ENCODE measurements at places on chromosomes 4 and X.

DNA sequence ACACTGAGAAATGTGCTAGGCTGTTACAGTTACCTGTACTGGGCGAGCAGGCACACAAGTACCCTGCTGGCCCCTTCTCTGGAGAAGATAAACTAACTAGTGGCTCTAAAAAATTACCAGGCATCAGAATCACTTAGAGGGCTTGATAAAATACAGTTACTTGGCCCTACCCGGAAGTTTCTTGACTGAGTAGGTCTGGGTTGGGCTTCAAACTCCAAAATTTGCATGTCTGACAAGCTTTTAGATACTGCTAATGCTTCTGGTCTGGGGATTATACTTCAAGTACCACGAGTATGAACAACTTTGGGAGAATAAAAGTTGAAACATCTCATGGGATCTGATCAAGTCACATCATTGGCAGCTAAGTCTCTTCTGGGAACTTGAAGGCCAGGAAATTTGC lies 30.8 kb downstream of the CEP135 start:
- no peak for DNase-seq

- DNase-seq: no peak
Observed at GRCh38 chr4:122764821-122765215, 32.3 kb downstream of the BBS12 start.

DNA sequence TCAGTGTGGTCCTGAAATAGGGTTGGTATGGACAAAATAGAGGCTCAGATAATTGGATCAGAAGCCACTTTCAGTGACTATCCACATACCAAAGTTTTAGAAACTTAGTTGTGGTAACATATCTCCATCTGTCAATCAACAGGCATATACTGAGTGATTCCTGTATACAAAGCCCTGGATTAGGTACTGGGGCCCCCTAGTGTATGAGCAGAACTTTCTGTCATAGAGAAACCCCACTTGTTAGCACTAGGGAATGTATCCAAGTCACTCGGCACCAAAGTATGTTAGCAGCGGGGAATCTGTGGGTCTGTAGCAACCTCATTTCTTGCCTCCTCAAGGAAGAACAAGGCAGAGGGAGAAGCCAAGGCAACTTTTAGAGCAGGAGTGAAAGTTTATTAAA lies 50.7 kb downstream of the MAP7D3 start:
- DNase-seq: no peak

DNA sequence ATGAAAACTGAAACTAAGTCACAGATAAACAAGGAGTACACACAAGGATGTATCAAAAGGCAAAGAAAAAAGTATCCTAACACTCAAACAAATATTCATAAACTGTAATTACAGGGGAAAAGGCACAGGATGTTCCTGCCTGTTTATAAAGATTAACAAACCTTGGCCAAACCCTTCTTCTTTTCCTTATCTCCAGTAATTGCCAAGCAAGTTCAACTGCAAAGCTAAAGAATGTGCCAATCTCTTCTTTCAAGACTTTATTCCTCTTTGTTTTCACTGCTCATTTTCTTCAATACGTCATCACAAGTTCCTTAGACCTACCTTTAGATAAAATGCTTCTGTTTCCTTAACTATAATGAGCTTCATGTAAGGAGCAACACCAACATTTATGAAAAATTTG lies 171.2 kb downstream of the AMELX start:
- no peak for DNase-seq

DNA sequence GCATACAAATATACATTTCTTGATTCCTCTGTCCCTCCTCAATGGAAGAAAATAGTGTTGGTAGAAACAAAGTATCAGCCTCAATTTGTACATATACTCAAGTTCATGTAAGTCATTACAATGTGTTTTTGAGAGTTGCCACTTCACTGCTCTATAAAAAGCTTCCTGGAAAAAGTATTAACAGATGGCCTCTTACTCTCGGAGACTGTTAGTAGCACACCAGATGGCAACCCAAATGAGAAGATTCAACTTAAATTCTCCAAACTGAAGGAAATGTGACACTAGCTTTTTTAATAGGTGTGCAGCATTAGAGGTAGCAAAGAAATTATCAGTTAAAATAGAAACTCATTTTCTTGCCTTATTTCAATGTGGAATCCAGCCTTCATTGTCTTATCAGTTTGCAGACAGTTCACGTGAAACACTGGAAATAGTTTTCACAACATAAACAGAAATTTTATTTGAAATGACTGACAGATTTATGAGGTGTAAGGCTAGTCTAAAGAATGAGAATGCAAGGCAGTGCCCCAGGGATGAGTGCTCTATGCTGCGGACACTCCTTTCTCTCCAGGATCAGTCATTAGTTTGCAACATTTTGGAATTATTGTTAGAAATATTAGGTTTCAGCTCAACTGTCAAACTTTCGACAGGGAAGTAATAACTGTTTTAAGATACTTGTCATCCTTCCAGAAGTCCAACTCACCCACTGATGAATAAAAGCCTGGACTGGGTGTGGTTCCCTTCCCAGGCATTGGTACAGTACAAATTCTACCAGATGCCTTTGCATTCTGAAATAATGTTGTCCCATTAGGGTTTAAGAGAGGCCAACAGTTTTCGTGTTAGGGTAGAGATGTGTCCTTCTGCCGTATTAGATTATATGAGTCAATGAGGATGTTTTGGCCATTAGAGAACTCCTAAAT lies 50.9 kb downstream of the IDS start:
- DNase-seq: no peak

All from NCI-H1048 (cell line).